ENCODE measurements at places on chromosomes 7 and 10.

GRCh38 chr10:22605168-22605567, 109.2 kb downstream of the PIP4K2A start:
- no peak for DNase-seq

GRCh38 chr10:97307866-97308780, 10.9 kb upstream of the FRAT1 start:
- DNase-seq = no peak

GRCh38 chr10:121076776-121077715, 225.9 kb downstream of the WDR11 start:
- peak; percentile 49 for DNase-seq

- no peak for DNase-seq
Measured at GRCh38 chr7:116030651-116031276, at the start of gene TFEC. Gene TFEC (minus strand): TSS chr7:116030763. CDS start chr7:115984441, 46,322 bp downstream.

DNA sequence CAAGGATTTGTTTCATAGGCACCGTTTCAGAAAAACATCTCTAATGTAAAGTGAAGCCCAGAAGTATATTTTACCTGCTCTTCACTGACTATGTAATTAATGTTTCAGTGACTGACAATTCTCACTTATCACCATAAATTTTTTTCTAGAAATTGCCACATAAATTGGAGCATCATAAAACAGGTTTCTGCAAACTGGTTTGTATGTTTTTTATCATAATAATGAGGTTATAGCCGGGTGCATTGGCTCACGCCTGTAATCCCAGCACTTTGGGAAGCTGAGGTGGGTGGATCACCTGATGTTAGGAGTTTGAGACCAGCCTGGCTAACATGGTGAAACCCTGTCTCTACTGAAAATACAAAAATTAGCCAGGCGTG, 39.4 kb downstream of the SYPL1 start:
- no peak for DNase-seq

- DNase-seq = no peak
Measured at GRCh38 chr7:106890952-106891351, 25.9 kb downstream of the PIK3CG start.

DNA sequence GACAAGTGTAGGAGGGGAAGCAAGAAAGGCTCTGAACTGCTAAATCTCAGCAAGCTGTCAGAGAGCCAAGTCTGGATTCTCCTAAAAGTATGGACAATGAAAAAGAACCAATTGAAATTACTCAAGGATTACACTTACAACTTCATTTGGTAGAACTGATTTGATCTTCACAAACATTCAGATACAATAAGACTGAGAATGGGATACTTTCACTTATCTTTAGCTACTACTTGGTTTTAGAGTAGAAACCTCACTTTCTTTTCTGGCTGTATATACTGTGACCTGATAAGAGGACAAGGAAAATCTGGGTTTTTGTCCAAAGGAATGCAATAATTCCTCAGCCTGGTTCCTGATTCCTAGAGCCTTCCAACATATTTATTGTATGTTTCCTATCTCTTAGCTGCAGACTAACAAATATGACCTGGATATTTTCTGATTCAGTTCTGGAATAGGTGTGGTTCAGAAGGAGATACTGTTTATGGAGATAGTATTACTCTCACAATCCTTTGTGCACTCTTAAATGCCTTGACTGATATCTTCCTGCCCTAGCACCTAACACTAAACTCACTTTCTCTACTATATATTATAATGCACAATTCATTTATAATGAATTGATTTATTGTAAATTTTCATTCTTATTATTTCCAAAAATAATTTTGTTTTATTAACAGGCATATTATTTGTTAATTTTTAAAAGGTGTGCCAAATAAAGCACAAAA, 7.3 kb downstream of the SEMA3A start:
- DNase-seq = no peak

GRCh38 chr10:14383266-14383665, 52.5 kb upstream of the FRMD4A start:
- DNase-seq = no peak

DNA sequence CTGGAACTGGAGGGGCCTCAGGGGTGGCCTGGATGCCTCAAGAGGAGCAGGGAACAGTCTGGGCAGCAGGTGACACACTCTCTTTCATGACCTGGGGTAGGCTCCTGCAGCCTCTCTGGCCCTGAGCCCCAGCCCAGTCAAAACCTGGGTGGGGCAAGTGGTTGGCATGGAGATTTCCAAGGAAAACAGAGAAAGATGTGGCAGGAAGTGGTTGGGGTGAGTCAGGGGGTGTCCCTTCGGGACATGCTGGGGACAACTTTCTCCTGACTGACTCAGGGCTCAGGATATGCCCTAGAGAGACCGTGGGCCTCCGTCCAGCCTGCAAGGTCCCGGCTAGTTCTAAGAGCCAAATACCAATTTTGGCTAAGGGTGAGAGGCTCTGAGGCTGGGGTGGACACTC, 2.9 kb downstream of the AQP1 start:
- no peak for DNase-seq

Data from prostate gland (tissue), 2 donors.